Gastroesophageal sphincter (tissue), 4 donors: ENCODE measurements at places on chromosomes 4 and X.

DNA sequence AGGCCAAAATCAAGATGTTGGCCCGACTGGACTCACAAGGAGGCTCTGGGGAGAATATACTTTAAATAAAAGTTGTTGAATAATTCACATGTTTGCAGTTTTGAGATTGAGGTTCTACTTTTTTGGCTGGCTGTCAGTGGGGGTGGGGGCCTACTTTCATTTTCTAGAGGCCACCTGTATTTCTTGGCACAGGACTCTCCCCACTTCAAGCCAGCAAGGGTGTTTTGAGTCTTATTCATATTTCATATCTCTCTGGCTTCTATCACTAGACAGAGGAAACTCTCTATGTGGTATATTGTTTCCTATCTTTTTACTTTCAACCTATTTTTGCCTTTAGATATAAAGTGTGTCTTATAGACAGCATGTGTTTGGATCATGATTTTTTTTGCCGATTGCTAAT is 266.4 kb downstream of the PRR32 start:
- ATAC-seq: no peak

GRCh38 chr4:147975933-147976928 is 244.3 kb downstream of the ARHGAP10 start:
- ATAC-seq: no peak

DNA sequence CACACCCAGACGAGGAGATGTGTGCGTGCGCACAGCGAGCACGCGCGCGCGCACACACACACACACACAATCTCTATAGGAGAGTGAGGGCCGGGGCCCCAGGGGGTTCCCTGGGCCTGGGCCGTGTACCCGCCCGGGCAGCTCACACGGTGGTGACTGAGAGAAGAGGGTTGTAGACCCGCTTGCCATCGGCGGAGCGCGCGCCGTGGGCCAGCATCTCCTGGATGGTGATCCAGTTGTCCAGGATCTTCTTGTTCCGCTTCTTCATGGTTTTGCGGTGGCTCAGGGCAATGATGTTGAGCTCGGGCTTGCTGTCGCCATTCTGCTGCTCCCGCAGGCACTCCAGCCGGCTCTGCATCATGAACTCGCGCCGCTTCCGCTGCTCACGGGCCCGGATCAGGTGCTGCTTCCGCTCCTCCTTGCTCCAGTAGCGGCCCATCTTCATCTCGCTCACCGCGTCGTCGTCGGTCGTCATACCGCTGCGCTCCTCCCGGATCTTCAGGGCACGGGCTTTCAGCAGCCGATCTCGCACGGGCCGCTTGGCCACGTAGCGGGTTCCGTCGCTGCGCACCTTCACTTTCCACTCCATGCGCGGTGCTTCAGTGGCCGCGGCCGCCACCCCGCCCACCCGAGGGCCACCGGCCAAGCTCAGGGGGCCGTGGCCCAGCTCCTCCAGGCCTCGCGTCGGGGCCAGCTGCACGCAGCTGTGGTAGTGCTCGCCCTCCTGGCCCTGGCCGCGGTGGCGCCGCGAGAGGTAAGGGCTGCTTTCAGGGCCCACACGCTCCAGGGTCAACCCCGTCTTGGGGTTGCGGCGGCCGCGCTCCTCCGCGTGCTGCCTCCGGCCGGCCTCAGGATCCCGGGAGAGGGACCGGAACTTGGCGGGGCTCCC is 9.0 kb downstream of the SSR4 start:
- ATAC-seq: no peak

GRCh38 chr4:27005501-27005900 is 144.9 kb downstream of the STIM2 start:
- ATAC-seq: no peak

- no peak for ATAC-seq
These were observed 413.2 kb downstream of the FGF13 start for GRCh38 chrX:138298268-138298667.

GRCh38 chrX:19897091-19897490 is 9.7 kb upstream of the SH3KBP1 start:
- ATAC-seq: no peak

GRCh38 chr4:655464-656151 is 18.5 kb downstream of the ATP5ME start:
- no peak for ATAC-seq

GRCh38 chrX:79413963-79414362 is 46.8 kb upstream of the ITM2A start:
- ATAC-seq: no peak

DNA sequence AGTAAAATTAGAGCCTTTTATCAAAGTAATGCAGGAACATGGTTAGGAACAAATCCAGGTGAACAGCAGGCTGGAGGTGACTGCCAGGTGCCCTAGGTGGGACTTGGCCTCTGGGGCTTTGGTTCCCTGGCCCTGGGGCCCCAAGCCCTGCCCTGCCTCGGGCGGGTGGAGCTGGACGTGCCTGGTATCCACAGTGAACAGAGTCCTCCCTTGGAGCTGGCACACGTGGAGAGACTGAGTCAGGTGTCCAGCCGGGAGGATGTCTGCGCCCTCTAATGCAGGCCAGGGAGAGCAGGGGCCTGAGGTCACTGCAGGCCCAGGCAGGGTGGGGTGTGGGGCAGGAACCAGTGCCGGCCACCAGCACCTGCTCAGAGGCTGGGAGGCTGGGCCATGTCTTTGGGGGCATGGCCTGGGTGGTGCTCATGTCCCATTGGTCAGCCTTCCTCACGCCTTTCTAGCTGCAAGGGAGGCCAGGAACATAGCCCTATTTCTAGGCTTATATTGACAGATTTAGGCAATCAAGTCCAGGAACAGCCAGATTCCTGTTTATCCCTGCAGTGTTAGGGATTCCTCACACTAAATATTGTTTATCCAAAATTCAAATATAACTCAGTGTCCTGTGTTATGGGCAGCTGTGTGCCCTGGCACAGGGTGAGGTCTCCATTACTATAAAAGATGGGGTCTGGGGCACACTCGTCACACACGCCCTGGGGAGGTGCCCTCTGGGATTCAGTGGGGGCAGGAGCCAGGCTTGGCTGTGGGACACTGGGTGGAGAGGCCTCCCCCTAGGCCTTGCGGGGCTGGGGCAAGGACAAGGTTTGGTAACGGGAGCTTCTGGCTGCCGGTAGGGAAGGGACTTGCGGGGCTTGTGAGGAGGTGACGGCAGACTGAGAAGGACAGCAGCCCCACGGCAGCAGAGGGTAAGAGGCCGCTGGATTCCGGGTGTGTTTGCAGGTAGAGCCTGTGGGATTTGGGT is 14.3 kb upstream of the NAT8L start:
- ATAC-seq: no peak

GRCh38 chrX:48676893-48677270 is 6.7 kb upstream of the WAS start:
- peak; percentile 3 for ATAC-seq

DNA sequence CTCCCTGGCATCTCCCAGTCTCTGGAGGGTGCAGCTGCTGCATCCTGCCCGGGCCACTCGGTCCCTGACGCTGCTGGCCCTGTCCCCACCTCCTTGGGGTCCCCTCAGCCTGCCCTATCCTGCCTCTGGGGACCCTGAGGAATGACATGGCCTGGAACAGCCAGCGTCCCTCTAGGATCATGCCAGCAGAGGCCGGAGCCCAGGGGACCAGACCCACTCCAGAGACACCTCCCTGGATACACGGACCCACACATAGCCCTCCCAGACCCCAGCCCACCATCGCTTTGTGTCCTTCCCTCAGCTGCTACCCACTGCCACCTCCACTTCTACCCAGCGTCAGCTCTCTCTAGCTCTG is 35.5 kb downstream of the CPLX1 start:
- no peak for ATAC-seq

GRCh38 chr4:38684271-38684670 is 20.3 kb downstream of the KLF3 start:
- no peak for ATAC-seq

DNA sequence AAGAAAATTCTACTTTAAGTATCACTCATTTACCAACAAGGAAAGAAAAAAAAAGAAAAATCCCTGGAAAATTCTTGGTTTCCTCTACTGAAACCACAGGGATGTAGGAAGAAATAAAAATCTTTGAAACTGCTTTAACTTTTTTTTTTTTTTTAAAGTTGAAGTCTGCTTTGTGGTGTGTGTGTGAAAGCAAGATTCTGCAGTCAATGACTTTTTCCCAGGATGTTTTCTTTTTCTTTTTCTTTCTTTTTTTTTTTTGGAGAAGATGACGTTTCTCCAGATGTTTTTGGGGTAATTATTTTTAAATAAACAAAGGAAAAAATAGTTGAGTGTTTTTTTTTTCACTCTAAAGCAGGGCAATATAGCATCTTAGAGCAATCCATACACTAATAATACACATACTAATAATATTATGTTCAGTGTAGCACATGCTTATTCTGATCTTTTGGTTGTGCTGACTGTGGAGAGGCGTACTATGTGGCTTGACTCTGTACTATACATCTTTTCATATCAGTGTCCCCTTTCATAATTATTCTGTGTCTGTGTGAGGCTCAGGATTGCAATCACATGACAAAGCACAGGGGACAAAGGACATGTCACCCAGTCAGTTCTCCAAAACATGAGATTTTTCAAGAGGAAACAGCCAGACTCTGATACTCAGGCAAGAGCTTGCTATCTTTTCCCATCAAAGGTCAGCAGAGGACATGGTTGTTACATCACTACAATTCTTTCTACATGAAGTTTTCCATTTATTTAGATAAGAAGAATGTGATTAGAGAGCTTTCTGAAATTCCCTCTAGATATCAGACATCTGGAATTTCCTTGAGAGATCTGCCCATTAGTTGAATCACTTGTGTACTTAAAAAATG is 111.0 kb downstream of the PDE5A start:
- peak; percentile 46 for ATAC-seq

DNA sequence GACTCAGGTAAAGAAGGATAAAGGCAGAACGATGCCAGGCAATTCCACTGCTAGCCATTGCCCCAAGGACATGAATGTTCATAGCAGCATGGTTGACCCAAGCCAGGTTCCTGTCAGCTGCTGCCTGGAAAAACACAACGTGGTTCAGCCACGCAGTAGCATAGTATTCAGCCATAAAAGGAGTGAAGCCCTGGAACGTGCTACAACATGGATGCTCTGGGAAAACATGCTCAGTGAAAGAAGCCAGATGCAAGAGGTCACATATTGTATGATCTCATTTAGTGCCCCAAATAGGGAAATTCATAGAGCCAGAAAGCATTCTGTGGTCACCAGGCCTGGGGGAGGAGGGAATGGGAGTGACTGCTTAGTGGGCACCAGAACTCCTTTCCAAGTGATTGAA is 129.8 kb downstream of the GPR143 start:
- peak; percentile 81 for ATAC-seq

DNA sequence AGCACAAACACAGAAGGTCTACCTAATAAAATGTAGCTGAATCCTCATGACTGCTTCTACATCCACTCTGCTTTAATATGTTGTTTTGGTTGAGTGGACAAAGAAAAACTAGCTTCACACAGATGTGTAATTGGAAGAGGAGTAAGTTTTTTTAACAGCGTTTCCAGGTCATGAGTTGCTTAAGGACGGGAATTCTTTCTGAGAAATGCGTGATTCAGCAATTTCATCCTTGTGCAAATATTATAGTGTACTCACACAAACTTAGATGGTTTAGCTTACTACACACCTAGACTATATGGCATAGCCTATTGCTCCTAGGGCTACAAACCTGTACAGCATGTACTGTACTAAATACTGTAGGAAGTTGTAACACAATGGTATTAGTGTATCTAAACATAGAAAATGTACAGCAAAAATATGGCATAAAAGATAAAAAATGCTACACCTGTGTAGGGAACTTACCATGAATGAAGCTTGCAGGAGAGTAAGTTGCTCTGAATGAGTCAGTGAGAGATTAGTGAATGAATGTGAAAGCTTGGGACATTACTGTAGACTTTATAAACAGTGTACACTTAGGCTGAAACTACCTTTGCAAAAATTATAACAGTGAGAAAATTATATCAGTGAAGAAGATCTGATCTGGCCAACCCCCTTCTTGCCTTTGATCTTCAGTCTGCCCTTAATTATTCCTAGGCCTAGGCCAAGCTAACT is 70.8 kb upstream of the IL15 start:
- no peak for ATAC-seq

GRCh38 chr4:81173213-81173612 is 41.8 kb downstream of the PRKG2 start:
- ATAC-seq: no peak

- no peak for ATAC-seq
These were observed 2.0 kb downstream of the MID1IP1 start for GRCh38 chrX:38803243-38803587.

GRCh38 chr4:79121875-79122358 is 182.7 kb upstream of the PAQR3 start:
- ATAC-seq: no peak

DNA sequence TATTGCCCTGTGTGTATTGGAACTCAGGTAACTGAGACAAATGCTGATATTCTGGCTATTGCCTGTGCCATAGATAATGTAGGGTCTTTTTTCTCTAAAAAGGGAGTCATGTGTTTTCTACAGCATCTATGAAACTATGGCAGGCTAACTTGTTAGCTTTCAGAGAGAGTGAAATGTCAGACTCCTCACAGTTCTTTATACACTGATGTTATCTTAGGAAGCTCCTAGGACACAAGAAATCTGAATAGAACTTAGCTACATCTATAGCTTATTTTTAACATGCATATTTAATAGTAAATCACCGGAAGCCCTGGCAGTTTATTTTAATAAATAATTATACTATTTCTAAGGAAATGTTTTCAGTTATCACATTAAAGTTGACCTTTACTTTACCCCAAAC is 369.6 kb downstream of the NAF1 start:
- no peak for ATAC-seq

- ATAC-seq: no peak
These were observed 235.0 kb downstream of the MAML3 start for GRCh38 chr4:139919004-139919403.
